ENCODE measurements at places on chromosomes 1 and 21.

- peaks cover 45% of the 10 kb centered on the region for H3K4me1 ChIP-seq
- no peak overlapping the region for H3K27ac ChIP-seq
- no peaks in the 10 kb centered on the region for H3K27me3 ChIP-seq
- peaks cover 36% of the 10 kb centered on the region for H3K36me3 ChIP-seq
- no peak for DNase-seq
- H3K4me3 ChIP-seq, result no peak overlapping the region
These were observed 47.4 kb downstream of the S100B start for GRCh38 chr21:46557469-46557868.

GRCh38 chr1:51504806-51505525, 14.1 kb downstream of the EPS15 start:
- H3K27ac ChIP-seq, result peak overlapping the region; percentile 30
- peak; percentile 55 for DNase-seq
- peaks cover 15% of the 10 kb centered on the region for H3K36me3 ChIP-seq
- peak overlapping the region; percentile 2 for H3K4me3 ChIP-seq

DNA sequence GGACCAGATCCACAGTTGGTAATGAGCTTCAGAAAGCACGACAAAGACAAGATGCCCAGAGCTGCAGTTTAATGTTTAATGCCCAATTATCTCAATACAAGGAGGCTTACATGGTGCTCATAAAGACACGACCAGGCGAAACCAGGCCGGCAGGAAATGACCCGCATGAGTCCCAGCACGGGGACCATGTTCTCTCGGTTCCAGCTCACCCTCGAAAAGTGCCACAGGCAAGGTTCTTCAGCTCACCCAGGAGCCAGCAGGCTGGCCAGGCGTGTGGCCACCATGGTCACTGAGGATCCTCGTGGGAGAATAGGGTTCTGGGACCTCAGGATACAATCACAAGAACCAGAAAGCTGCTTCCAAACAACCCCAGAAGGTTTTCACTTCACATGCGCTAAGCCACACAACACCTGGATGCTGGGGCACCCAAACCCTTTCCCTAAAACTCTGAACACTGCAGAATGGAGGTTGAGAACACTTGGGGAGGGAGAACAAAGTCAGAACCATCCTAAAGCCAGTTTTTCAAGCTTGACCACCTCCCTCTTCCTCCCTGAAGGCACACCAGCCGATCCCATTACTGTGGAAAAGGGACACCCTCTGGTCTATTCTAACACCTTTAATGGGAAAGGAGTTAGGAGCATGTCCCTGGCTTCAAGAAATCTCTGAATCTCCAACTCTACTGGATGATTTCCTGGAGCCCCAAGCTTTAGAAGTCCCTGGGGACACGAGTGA, 22.6 kb upstream of the ASAP3 start:
- H3K27me3 ChIP-seq, result no peaks in the 10 kb centered on the region
- no peaks in the 10 kb centered on the region for H3K4me1 ChIP-seq
- no peak for DNase-seq
- peaks cover 28% of the 10 kb centered on the region for H3K36me3 ChIP-seq

DNA sequence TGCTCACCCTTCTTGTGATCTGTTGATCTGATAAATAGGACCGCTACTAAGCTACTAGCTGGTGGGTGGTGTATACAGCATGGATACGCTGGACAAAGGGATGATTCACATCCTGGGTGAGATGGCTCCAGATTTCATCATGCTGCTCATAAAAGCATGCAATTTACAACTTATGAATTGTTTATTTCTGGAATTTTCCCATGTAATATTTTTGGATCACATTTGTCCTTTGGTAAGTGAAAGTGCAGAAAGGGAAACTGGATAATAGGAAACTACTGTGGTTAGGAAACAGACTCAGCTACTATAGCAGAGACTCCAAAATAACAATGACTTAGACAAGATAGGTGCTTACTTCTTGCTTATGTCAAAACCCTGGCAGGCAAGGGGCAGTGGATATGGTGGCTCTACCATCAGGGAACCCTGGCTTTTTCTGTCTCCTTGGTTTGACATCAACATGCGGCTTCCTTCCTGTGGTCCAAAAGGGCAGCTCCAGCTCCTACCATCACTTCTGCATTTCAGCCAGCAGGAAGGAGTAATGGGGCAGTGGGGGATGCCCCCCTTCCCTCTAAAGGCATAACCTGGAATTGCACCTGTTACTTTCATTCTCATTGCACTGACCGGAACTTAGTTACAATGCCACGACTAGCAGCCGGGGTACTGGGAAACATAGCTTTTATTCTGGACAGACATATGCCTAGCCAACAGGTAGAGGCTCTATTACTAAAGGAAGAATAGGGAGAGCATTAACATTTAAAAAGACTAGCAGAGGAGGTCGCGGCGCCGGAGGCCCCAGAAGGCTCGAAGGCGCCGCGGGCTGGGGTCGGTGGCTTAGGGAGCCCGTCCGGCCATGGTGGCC, 13.8 kb upstream of the AK2 start:
- H3K4me1 ChIP-seq, result peaks cover 9% of the 10 kb centered on the region
- DNase-seq, result no peak
- peaks cover 3% of the 10 kb centered on the region for H3K27me3 ChIP-seq

- peak overlapping the region; percentile 52 for H3K4me3 ChIP-seq
- H3K36me3 ChIP-seq, result peaks cover 1% of the 10 kb centered on the region
- no peaks in the 10 kb centered on the region for H3K27me3 ChIP-seq
- no peak overlapping the region for H3K27ac ChIP-seq
These were observed 22.8 kb downstream of the DHRS3 start for GRCh38 chr1:12594966-12595756.

GRCh38 chr1:21909286-21909759, 27.8 kb downstream of the HSPG2 start:
- H3K4me1 ChIP-seq, result peaks cover 6% of the 10 kb centered on the region
- no peaks in the 10 kb centered on the region for H3K27me3 ChIP-seq
- no peak overlapping the region for H3K27ac ChIP-seq
- no peak for DNase-seq
- H3K4me3 ChIP-seq, result no peak overlapping the region

GRCh38 chr21:26842974-26843932, 2.0 kb downstream of the ADAMTS1 start:
- H3K36me3 ChIP-seq, result no peaks in the 10 kb centered on the region
- H3K4me1 ChIP-seq, result peaks cover 28% of the 10 kb centered on the region
- peak; percentile 29 for DNase-seq
- no peak overlapping the region for H3K27ac ChIP-seq
- H3K27me3 ChIP-seq, result peaks cover 60% of the 10 kb centered on the region
- H3K4me3 ChIP-seq, result peak overlapping the region; percentile 49

- H3K36me3 ChIP-seq, result no peaks in the 10 kb centered on the region
- DNase-seq, result peak; percentile 21
- H3K27me3 ChIP-seq, result peaks cover 3% of the 10 kb centered on the region
- H3K4me3 ChIP-seq, result no peak overlapping the region
- peaks cover 53% of the 10 kb centered on the region for H3K4me1 ChIP-seq
These were observed 76.6 kb downstream of the TGFBR3 start for GRCh38 chr1:91809317-91809716.

DNA sequence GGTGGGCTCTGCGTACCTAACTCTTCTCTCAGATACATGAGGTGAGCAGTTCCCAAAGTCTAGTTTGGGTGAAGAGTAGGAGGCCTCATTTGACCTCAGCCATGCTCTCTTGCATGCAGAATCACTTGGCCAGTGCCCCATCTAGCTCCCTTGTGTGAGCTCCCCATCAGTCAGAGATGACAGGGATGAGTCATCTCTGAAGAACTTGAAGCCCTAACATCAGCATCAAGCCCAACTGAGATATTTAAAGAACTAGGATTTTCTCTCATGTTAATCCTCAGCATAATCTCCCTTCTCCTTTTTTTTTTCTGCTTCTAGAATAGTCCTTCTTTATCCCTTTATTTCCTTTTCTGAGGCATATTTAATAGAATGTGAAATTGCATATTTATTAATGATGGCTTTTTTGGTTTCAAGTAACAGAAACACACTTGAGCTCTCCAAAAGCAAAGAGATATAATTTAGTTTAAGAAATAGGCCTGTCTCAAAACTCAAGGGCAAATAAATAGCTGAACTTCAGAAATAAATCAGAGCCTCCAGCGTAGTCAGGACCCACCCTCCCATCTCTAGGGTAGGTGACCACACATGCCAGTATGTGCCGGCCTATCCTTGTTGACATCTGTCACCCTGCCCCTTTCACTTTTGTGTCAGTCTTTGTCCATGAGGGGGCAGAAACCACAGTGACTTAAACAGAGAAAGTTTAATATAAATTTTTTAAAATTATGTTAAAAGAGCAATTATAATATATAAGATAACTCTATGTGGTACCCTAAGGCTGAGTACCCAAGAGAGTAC, 112.3 kb downstream of the TSEN15 start:
- no peak overlapping the region for H3K27ac ChIP-seq
- H3K4me3 ChIP-seq, result no peak overlapping the region
- peaks cover 1% of the 10 kb centered on the region for H3K27me3 ChIP-seq

DNA sequence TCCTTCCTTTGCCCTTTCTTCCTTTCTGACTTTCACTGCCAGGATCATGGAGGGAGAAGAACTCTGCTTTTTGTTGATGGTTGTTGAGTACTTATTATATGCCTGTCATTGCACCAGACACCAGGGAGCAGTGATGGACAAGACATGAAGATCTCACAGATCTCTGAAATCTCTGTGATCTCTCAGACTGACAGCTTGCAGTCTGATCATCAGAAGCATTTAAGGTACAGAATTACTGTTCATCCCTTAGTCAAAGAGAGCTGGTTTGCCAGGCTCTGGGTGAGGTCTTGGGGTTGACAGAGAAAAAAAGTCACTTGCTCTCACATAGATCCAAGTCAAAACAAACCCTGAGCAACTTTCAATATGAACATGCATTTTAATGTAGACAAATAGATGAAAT, 299.5 kb upstream of the FMN2 start:
- no peaks in the 10 kb centered on the region for H3K27me3 ChIP-seq
- no peak overlapping the region for H3K27ac ChIP-seq
- H3K36me3 ChIP-seq, result no peaks in the 10 kb centered on the region
- DNase-seq, result peak; percentile 51
